ENCODE measurements at places on chromosomes 13 and 19.
A peak's percentile ranks its signal among the peaks of the same experiment; 100 is the strongest.

- DNase-seq = no peak
These were observed 1.4 kb upstream of the FREM2 start for GRCh38 chr13:38685431-38685830.

- DNase-seq = no peak
These were observed 16.5 kb downstream of the BCAT2 start for GRCh38 chr19:48794291-48794690.

DNA sequence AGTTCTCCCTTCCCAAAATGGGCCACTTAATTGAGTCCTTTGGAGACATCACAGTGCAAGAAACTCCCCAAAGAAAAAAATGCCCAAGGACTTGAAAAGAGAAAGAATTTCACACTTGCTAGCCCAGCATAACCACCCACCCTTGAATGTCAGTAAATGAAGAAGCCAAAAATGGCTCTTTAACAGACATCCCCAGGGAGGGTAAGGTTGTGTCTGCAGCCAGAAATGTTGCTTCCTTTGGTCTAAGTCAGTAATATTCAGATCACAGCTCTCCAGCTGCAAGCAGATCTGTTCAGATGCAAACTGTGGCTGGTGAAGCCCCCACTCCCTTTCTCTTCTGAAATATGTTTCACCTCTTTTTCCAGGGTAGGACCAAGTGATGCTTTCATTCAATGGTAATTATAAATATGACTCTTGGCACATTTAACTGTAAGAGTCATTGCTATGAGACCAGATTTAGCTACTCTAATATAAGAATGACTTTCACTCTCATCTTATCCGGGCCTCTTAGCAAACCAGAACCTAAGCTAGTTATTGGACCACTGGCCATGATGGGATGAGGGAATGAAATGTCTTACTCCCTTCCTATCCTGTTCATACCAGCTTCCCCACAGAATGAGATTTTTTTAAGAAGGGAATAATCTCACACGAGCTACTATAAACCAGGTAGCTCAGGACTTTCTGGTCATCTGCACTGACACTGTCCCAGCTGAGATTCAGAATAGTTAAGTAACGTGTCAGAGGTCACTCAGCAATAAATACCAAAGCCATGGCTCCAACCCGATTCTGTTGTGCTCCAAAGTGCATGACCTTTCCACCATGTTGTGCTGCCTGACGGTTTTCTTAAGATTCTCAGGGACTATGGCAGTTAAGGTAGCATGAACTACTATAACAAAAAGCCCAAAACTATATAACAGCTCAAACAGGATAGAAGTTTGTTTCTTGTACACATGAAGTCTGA, 234.1 kb downstream of the FOXO1 start:
- DNase-seq = no peak

DNA sequence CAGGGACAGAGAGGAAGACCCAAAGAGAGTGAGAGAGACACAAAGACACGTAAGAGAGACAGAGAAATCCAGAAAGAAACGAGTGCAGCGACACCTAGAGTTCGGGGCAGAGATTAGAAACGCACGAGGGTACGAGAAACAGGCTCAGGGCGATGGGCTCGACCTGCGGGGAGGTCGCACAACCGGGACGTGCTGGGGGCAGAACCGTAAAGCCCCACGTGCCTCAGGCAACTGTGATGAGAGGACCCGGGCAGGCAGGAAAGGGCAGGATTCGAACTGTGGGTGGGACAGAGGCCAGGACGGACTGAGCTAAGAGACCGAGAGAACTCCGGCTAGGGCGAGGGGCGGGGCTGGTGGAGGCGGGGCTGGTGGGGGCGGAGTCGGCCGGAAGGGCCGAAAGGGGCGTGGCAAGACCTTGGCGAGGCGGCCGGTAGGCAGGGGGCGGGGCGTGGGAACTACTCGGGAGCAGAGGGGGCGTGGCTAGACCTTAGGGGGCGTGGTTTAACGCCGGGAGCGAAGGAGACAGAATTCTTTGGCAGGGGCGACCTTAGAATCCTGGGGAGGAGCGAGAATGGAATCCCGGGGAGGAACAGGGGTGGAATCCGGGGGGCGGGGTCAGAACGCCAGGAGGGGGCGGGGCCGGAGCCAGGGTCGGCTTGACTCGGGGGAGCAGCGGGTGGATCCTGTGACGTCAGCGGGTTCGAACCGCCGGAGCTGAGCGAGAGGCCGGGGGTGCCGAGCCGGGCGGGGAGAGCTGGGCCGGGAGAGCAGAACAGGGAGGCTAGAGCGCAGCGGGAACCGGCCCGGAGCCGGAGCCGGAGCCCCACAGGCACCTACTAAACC, at the start of gene NECTIN2:
Gene NECTIN2, plus strand, starts transcription at position 686 of the 843 bp plus-strand sequence. CDS start 229 bp downstream, outside the sequence.
- peak; percentile 68 for DNase-seq

GRCh38 chr13:23330356-23330755, 103.1 kb downstream of the SACS start:
- DNase-seq = no peak

DNA sequence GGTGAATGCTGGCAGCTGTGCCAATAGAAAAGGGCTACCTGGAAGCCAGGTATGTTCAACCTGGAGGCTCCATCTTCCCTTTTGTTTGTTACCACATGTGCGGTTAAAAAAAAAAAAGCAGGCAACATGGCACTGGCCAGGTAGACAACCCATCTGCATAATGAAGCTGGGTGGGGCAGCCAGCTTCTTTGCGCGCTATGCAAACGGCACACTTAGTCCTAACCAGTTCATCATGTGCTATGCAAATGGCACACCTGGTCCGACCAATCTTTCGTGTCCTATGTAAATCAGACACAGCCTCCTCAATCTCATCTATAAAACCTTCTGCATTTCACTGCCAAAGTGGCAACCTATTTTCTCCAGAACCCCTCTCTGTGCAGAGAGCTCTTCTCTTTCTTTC, 11.3 kb upstream of the IGSF23 start:
- no peak for DNase-seq

DNA sequence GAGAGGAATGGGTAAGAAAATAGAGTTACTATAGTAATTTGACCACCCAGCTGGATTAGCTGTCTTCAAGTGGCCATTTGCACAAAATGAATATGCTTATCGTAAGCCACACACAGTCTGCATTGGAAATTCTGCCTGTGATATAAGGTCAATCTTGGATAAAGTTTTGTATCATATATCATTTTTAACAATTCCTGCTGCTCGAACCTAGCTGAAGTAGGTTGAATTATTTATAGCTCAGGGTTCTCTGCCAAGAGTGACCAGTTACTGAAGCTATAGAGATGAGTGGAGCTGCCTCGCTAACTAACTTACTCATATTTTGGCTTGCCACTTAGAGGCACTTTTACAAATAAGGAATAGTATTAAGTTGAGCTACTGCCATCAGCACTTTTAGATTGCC, 220.9 kb downstream of the RGCC start:
- DNase-seq = no peak

GRCh38 chr13:109243311-109243951, 543.0 kb downstream of the IRS2 start:
- no peak for DNase-seq

DNA sequence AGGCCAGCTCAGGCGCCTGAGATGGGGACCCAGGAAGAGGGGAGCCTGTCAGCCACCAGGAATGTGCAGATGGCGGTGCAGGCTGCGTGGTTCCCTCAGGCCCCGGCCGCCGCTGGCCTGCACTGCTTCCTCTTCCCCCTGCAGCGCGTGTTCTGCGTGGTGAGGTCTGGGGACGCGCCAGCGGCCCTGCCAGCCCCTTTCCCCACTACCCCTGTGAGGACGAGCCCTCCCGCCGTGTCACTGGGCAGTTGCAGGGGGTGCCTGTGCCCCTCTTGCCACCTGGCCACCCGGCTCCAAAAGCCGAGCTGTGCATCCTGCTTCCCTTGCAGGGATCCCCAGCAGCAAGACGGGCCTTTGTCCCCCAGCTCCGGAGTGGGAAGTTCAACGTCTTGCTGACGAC, 58.4 kb downstream of the SMARCA4 start:
- DNase-seq = no peak

- DNase-seq = no peak
These were observed at the start of gene NOVA2 for GRCh38 chr19:45973553-45974338. Gene NOVA2 (minus strand): TSS chr19:45973865. CDS start chr19:45973351, 514 bp downstream.

GRCh38 chr13:58059624-58060023, 428.1 kb downstream of the PCDH17 start:
- no peak for DNase-seq

DNA sequence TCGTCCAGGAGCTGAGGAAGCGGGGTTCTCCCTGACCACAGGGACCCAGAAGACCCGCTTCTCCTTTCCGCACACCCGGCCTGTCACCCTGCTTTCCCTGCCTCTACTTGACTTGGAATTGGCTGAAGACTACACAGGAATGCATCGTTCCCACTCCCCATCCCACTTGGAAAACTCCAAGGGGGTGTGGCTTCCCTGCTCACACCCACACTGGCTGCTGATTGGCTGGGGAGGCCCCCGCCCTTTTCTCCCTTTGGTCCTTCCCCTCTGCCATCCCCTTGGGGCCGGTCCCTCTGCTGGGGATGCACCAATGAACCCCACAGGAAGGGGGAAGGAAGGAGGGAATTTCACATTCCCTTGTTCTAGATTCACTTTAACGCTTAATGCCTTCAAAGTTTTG, 18.9 kb downstream of the VASP start:
- DNase-seq = no peak

DNA sequence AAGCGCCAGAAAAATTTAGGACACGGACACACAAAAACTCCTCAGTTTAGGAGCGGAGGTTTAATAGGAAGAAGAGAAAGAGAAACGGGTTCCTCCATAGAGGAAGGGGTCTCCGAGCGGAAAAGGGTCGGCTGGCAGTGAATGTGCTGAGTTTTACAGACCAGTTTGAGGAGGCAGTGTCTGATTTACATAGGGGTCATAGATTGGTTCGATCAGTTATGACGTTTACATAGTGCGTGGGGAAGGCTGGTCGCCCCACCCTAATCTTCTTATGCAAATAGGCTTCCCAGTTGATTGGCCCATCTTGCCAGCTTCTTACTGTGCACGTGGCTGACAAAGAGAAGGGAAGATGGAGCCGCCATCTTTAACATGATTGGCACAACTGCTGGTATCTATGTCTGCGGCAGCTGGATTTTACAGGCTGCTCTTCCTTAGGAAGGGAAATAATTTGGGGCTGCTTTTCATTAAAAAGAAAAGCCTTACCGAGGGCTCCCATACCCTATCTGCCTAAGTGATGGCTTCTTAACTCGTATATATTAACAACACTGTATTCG, 1.2 kb upstream of the ZNF225 start:
- DNase-seq = no peak

DNA sequence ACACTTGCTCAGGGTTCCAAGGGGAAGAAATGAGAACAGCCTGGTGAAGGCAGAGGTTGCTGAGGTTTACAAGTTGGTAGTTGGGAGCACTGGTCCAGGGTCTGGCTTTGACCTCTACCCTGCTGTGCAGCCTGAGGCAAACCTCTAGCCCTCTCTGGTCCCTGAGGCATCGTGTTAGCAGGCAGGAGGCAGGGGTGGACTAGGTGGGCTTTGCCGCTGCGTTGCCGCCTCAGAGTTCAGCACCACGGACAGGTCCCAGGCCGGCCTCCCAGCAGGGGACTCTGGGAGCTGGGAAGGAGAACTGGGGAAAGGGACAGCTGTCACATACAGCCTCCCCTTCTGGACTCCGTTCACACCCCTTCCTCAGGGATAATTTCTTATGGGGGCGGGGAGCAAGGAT, 3.1 kb downstream of the NCAN start:
- no peak for DNase-seq

- no peak for DNase-seq
These were observed 24.8 kb upstream of the ZNF527 start for GRCh38 chr19:37346091-37346490.

- DNase-seq = peak; percentile 33
These were observed 8.7 kb upstream of the TNFSF14 start for GRCh38 chr19:6678690-6679109.

DNA sequence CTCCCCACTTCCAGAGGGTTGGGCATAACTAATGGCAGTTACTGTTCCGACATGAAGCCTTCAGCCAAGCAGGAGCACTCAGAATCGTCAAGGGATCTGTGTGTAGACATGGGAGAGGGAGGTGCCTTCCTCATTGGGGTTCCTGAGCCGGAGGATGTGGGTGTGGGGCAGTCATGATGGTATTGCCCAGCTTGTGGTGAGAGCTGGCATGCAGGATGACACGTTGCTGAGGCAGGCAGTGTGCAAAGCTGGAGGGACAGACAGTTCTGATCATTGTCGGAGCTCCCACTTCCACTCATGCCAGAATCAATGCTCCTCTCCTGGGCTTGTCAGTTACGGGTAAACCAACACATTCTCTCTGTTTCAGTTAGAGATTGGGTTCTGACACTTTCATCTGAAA, 83.9 kb upstream of the TSC22D1 start:
- DNase-seq = no peak

DNA sequence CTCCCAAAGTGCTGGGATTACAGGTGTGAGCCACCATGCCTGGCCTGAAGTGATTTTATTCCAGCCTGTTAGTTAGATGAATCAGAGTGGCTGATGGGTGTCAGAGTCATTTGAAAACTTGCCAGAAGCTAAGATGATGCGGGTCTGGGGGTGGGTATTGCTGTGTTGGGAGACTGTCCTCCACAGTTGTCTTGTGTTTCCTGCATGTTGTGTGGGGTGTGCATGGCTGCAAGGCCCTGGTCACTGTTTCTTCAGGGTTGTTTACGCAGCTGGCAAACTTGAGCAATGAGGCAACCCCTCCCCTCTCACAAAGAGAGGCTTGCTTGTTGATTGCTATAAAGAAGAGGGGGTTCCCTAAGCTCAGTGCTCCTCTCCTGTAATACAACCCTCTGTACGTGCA, 71.8 kb downstream of the TRPM4 start:
- no peak for DNase-seq

DNA sequence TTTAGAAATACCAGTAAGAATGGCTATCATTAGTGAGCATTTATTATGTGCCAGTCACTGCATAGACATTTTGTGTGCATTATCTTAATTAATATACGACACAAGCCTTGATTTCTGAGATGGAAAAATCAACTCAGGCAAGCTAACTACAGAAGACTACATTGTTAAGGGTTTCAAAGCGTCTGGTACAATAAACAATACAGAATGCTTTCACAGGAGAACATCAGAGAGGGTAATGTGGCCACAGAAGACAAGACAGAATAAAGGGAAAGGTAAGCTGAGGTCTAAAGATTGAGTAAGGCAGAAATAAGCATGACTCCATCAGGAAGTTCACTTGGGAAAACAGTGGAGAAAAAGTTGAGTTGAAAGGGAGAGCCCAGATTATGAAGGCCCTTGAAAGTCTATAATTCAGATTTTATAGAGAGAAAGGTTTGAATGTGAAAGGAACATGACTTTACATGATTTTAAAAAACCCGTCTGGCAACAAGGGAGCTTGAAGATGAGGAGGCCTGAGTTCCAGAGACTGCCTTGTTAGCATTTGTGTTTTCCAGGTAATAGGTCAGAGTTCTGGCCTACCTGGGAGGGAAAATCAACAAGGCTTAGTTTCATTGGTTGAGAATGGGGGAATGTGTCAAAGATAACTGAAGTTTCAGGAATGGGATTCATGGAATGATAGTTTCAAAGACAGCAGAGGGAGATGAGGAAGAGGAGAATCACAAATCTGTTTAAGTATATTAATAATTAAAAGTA, 1.8 kb upstream of the MBNL2 start:
- DNase-seq = no peak

DNA sequence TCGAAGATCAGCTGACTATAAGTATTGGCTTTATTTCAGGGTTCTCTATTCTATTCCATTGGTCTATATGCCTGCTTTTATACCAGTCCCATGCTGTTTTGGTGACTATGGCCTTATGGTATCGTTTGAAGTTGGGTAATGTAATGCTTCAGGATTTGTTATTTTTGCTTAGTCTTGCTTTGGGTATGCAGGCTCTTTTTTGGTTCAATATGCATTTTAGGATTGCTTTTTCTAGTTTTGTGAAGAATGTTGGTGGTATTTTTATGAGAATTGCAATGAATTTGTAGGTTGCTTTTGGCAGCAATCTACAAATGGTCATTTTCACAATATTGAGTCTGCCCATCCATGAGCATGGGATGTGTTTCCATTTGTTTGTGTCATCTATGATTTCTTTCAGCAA, 951.9 kb upstream of the SLITRK1 start:
- DNase-seq = no peak
